ENCODE measurements at places on chromosomes 5 and 9.

DNA sequence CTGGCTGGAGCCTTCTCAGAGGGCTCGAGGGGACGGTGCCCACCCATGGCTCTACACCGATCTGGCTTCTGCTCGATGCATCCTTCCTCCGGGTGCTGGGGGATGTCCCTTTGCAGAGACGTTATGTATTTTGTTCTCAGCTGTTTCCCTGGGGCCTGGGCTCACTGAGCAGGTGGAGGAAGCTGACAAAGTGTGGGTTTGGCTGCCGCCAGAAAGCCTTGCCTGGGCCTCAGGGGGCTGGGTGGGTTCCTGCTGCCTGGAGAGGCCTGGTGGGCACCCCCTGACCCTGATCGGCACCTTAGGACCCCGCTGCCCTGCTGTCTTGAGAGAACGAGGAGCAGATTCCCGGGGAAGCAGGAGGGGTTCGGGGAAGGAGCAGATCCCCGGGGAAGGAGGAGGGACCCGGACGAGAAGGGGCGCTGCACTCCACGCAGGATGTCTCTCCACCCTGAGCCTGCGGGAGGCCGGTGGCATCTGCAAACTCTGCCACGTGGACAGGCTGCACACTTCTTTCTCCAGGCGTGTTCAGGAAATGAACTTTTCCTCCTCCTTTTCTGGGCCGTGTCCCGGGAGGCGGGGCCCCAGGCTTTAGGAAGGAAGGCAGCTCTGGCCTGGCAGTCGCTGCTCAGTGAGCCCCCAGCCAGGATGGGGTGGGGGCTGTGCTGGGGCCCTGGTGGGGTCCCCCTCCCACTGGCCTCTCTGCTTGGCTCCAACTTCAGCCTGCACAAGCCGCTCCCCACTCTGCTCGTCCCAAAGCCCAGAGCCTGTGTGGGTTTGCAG, 148.9 kb downstream of the RXRA start:
- no peak for DNase-seq

DNA sequence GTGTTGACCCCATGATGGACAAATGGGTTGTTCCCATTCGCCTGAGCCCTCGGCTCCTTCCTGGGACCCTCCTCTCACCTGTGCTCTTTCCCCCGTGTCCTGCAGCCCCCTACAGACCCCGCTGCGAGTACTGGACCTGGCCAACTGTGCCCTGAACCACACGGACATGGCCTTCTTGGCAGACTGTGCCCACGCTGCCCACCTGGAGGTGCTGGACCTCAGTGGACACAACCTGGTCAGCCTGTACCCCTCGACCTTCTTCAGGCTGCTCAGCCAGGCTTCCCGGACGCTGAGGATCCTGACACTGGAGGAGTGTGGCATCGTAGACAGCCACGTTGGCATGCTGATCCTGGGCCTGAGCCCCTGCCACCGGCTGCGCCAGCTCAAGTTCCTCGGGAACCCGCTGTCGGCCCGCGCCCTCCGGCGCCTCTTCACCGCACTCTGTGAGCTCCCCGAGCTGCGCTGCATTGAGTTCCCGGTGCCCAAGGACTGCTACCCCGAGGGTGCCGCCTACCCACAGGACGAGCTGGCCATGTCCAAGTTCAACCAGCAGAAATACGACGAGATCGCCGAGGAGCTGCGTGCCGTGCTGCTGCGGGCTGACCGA, 3.4 kb downstream of the LRRC14B start:
- no peak for DNase-seq

GRCh38 chr5:42645138-42645537, 111.5 kb upstream of the CCDC152 start:
- DNase-seq, result no peak

- DNase-seq, result no peak
Observed at GRCh38 chr9:16571127-16571802, 299.2 kb downstream of the BNC2 start.

DNA sequence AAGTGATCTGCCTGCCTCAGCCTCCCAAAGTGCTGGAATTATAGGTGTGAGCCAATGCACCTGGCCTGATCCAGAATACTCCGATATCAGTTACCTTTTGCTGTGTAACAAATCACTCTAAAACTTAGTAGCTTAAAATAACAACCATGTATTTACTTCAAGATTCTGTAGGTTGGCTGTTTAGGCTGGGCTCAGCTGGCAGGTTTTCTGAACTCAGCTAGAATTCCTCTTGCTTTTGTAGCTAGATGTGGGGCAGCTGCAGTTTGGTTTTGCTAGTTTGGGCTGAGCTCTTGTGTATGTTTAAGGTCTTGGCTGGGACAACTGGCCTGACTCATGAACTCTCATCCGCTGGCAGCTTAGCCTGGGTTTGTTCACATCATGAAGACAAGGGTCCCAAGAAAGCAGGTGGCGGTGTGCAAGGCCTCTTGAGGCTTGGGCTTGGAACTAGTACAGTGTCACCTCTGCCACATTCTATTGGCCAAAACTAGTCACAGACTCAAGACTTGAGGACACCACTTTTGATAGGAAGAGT, 138.3 kb upstream of the SHB start:
- DNase-seq, result no peak

All from inflammatory macrophage treated with lipopolysaccharide for 4 hours (primary cell).